Glomerular endothelial cell (primary cell): ENCODE measurements at places on chromosomes 2 and 18. TPM values are rescaled to one million over a fixed set of nuclear protein-coding genes. Genes with fewer than 3 reads are reported as not detected.

- no peak for DNase-seq
Measured at GRCh38 chr2:192559587-192559986, 364.9 kb upstream of the TMEFF2 start.

- no peak for DNase-seq
Measured at GRCh38 chr18:73980289-73980979, 167.2 kb downstream of the FBXO15 start.

- DNase-seq, result no peak
Measured at GRCh38 chr2:233211548-233211895, 40.0 kb upstream of the ATG16L1 start.

GRCh38 chr18:4400911-4401310 is 54.2 kb downstream of the DLGAP1 start:
- no peak for DNase-seq

- DNase-seq, result no peak
Measured at GRCh38 chr2:27494944-27495554, at the start of gene FNDC4. Gene FNDC4 (minus strand): TSS chr2:27495200. CDS start chr2:27494679, 521 bp downstream.

DNA sequence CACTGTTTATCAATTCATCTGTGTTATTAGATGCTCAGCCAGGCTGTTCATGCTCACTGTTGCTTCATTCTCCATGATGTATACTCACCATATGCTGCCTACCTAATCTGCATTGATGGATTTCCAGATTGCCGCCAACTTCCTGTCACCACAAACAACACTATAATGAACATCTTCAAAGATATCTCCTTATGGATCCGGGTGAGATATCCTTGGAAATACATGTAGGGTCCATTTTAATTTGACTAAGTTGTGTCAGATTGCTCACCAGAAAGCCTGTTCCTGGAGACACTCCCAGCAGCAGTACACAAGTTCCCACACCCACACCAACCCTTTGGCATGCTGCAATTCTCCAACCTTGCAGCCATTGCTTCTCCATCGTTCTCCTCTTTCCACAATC is 547.5 kb upstream of the TNP1 start:
- no peak for DNase-seq

GRCh38 chr2:151974988-151975387 is 123.9 kb downstream of the CACNB4 start:
- DNase-seq, result no peak

DNA sequence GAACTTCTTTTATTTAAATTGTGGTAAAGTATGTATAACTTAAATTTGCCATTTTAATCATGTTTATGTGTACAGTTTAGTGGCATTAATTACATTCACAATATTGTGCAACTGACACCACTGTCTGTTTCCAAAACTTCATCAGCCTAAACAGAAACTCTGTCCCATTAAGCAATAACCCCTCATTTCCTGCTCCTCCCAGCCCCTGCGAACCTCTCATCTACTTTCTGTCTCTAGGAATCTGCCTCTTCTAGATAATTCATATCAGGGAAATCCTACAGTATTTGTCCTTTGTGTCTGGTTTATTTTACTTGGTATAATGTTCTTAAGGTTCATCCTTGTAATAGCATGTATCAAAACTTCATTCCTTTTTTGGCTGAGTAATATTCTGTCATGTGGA is 75.1 kb downstream of the BOLA3 start:
- no peak for DNase-seq

DNA sequence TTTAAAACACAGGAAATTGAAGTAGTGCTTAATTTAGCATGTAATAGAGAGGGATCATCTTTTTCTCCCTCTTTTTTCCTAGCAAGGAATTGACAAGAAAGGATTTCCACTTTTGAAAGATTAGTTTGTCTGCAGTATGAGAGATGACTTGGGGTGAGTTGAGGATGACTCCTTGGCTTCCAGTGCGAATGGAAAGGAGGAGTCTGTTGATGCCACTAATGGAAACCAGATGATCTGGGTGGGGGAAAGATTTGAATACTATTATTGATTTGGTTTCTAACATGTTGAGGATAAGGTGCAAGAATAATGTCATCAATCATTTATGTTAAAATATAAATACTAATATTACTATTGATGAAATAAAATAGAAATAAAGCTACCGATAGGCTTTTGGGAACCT is 205.4 kb downstream of the PPP1R1C start:
- no peak for DNase-seq

- DNase-seq, result no peak
Measured at GRCh38 chr2:8998418-8999101, 4.9 kb downstream of the MBOAT2 start.

- DNase-seq, result no peak
Measured at GRCh38 chr2:12071318-12071717, 324.9 kb downstream of the LPIN1 start.

DNA sequence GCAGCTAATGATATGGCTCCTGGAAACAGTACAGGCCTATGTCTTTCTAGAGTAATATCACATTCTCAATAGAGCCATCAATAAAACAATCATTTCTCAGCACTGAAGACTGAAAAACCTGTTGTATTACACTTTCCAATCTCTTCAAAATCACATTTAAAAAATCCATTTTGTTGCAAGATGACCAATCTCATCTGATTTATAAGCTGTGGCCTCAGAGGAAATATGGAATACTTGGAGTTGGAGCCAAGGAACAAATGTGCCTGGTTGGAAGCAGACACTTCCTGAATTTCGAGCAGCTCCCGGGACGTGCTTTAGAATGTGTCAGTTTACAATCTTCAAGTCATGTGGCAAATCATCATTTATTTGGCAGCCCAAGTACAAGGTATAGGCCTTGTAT is 114.5 kb downstream of the ADCYAP1 start:
- no peak for DNase-seq

GRCh38 chr2:85441864-85442263 is 23.4 kb downstream of the SH2D6 start:
- DNase-seq, result no peak

DNA sequence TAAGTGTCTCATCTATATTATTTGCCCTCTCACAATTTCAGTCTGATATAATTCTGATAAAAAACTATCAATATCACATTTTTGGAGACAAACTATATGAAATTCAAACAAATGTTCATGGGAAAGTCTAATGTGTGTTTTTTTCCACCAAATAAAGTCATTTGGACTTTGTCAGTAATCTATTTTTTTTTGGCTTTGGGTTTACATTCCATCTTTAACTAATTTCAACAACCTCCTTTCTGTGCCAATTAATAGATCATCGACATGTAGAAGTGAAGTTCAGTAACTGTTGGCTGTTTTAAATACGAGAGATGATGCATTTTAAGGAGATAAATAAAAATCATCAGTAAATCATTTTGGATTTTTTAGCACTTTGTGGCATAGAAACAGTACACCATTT is 1623.0 kb upstream of the ACVR2A start:
- no peak for DNase-seq

DNA sequence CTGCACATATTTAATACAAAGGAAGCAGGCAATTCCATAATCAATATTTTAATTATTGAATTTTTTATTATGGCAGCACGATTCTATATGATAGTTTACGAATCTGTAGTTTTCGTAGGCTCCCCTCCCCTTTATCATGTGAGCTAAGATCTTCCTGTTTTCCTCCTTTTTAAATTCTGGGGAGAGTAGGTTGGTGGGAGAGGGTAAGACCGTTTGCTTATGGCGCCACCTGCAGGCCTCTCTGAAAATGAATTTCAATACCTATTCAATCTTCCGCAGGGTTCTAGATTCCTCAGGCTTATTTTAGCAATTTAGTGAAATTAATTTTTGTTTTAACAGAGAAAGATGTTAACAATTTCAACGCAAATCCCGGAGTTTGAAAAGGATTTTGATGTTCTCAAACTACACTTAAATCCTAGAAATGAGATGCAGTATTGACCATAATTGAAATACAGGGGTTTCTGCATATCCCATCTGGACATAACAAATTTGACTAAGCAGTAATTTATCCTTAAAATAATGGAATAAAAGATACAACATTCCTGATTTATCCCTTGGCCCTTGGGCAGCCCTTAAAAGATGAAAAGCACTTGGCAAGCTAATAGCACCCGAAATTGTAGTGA is 12.8 kb upstream of the GBX2 start:
- DNase-seq, result no peak

- no peak for DNase-seq
Measured at GRCh38 chr2:238567996-238568395, 141.3 kb downstream of the ASB1 start.

- DNase-seq, result no peak
Measured at GRCh38 chr2:196677404-196677803, 37.9 kb downstream of the CCDC150 start.

DNA sequence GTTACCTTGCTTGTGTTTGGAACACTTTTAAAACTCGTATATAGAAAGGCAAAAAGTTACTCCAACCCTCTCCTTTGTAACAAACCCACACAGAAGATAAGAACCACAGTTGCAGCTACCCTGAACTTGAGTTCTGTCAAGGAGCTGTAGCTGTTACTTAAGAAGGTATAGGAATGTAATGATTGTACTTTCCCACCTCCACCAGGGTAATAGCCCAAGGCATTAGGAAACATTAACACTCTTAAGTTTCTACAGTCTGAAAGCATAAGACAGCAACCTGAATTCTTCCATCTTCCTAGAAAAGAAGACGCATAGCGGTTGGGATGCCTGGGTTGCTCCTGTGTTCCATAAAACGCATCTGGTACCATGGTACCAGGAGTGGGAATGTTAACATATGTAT is 43.0 kb downstream of the ITGA4 start:
- no peak for DNase-seq

GRCh38 chr18:34710458-34710914 is 388 bp downstream of the DTNA start:
- no peak for DNase-seq

- peak; percentile 79 for DNase-seq
Measured at GRCh38 chr2:215711471-215712034, 275.7 kb upstream of the FN1 start.

- DNase-seq, result no peak
Measured at GRCh38 chr18:45775241-45775676, 50.2 kb upstream of the SIGLEC15 start.

DNA sequence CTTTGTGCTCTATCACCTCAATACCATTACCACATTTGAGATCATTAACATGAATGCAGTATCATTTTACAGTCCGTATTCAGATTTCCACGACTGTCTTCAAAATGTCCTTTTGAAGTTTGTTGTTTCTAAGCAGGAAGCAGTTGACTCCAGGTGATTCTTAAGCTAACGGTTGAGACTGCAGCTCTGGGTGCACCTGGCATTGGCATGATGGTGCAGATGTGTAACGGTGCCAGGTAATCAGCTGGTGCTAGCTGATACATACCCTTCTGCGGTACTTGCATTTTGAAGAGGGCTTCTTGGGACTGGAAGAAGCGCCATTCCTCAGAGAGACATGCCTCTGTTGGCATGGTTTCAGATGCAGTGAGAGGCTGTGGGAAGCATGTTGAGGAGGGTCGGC is 19.5 kb downstream of the SIGLEC15 start:
- DNase-seq, result no peak

- DNase-seq, result no peak
Measured at GRCh38 chr2:108384662-108385393, 7.1 kb downstream of the SULT1C4 start.

DNA sequence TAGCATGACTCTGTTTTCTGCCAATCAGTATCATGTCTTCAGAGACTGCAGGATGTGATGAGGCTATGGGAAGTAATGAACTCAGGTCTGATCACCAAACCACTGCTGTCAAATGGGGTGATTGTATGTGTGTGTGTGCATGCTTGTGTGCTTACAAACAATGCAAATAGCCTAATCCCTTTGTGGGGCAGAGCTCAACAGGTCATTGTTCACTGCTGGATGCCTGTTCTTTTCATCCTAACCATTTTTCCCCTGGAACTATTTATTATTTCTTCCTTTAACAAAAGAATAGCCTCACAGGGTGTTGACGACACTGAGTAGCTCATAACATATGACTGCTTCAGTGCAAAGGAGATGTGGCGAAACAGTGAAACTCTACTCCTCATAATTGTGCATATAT is 55.9 kb downstream of the NXPH2 start:
- DNase-seq, result no peak

DNA sequence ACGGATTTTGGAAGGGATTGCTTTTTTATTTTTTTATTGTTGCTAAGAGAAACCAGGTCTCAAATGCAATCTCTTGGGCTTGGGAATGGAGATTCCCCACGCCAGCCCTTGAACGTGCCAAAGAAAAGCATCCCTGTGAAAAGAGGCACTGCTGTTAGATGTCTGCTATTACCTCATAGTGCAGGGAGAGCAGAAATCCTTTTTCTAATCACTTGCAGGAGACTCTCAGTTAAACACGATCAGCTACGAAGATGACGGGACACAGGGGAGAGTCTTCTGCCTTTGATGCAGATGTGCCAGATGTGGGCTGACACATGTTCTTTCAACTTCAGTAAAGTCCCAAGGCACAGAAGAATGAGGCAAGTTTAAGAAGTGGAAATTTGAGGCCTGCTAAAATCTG is 381.6 kb upstream of the TRIB2 start:
- no peak for DNase-seq

GRCh38 chr2:222780051-222780450 is 80.8 kb upstream of the ACSL3 start:
- DNase-seq, result no peak

DNA sequence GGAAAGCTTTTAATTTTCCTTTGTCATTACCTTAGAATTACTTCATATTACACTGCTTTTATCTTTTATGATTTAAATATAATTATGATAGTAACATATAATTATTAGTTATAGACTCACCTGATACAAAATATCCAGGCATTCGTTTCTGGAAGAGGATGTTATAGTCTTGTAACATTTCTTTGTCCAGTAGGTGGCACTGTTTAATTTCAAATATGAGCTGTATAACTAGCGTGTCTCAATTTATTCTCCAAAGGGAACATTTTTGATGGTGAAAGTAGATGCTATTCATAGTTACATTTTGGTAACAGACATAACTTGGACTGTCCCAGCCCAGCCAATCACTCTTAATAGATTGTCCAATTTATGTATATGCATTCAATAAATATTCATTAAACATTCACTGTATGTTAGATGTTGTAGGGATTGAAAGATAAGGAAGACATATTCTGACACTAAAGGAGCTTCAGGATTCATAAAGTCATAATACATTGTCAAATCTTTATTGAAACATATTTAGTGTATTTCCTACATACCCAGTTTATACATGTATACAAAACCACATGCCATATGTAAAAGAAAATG is 19.2 kb downstream of the DAW1 start:
- DNase-seq, result peak; percentile 41

DNA sequence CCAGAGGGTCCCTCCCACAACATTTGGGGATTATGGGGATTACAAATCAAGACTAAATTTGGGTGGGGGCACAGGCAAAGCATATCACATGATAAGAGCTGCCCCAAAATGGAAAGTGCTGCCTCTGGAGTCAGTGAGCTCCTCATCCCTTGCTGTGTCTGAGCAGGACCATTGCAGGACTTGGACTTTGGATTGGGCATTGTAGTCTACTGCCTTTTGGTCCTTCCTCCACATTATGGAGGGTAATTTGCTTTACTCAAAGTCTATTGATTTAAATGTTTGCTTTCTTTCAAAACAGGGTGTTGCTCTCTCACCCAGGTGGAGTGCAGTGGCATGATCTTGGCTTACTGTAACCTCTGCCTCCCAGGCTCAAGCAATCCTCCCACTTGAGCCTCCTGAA is 106.8 kb upstream of the LDAH start:
- no peak for DNase-seq

NTSR2 gene
- not detected in 2 replicates for total RNA-seq

RAB27B gene
- total RNA-seq, result 0.15 and 0.99 TPM in 2 replicates

WNT6 gene
- not detected in 2 replicates for total RNA-seq

UGT1A4 gene
- 0.12 TPM in 1 of 2 replicates, not detected in the other for total RNA-seq

APCDD1 gene
- 0.10 and 0.12 TPM in 2 replicates for total RNA-seq

AMER3 gene
- total RNA-seq, result not detected in 2 replicates

PLGLB1 gene
- total RNA-seq, result 1.3 and 3.8 TPM in 2 replicates

MYO5B gene
- 1.8 and 11.2 TPM in 2 replicates for total RNA-seq

SLC30A3 gene
- total RNA-seq, result 5.9 and 6.5 TPM in 2 replicates

TFPI gene
- total RNA-seq, result 182 and 224 TPM in 2 replicates

ITPRIPL1 gene
- 2.0 and 3.0 TPM in 2 replicates for total RNA-seq

CD8B2 gene
- total RNA-seq, result not detected in 2 replicates

SP100 gene
- 146 and 208 TPM in 2 replicates for total RNA-seq
